ENCODE measurements at places on chromosomes 11 and 22.
A peak's percentile ranks its signal among the peaks of the same experiment; 100 is the strongest.

GRCh38 chr11:20311444-20311843, 52.1 kb upstream of the HTATIP2 start:
- no peak for DNase-seq

DNA sequence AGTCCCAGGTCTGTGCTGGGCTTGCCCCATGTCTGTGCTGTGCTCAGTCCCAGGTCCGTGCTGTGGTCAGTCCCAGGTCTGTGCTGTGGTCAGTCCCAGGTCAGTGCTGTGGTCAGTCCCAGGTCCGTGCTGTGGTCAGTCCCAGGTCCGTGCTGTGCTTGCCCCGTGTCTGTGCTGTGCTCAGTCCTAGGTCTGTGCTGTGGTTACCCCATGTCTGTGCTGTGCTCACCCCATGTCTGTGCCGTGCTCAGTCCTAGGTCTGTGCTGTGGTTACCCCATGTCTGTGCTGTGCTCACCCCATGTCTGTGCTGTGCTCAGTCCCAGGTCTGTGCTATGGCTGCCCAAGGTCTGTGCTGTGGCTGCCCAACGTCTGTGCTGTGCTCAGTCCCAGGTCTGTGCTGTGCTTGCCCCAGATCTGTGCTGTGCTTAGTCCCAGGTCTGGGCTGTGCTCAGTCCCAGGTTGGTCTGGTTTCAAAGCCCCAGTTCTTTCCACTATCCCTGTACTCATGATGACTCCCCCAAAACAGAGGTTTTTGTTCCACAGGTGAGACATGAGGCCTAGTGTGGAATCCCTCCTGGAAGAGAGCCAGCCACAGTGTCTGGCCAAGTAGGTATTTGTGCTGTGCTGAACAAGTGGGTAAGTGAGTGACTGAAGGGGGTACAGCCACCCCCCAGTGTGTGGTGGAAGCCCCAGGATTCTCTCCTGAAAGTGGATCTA, 34.8 kb downstream of the IRAG1 start:
- no peak for DNase-seq

DNA sequence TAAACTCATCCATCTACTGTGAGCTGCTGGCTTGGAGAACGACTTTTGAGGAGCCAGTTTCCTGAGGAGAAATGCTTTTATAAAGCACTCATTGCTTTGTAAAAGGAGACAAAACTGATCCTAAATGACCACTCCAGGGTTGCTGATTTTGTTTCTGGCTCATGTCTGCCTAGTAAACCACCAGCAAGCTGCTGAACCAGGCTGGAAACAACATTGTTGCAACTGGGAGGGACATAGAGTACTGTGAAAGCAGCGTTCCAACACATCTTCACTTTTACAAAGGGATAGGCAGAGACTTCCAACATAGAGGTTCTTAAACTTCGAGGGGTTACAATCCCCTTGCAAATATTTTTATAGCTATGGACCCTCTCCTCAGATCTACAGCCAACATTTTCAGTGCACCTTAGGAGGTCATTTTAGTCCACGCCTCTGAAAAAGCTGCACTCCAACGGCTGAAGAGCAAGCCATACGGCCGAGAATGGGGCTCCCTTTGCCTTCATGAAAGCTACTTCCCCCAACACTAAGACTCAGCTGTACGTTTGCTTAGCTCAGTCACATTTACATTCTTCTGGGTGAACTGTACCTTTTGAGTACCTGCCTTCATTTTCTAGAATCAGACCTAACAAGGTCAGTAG, 54.7 kb downstream of the PANX1 start:
- DNase-seq: no peak

GRCh38 chr11:125140233-125140632, 24.3 kb upstream of the PKNOX2 start:
- DNase-seq: no peak

DNA sequence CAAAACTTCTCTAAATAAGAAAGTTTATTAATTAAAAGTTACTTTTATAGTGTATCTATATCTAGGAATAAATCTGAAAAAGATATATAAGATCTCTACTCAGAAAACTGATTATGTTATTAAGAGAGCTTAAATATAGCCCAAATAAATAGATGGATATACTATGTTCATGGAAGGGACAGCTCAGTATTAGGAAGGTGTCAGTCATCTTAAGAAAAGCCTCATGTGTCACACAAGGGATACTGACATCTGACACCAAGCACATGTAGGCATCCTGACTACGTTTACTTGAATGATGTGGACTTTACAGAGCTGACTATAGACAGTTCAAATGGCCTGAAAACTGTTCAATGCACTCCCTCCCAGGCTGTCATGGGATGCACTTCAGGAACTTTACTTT, 19.3 kb downstream of the PPARA start:
- no peak for DNase-seq

GRCh38 chr11:9656864-9657263, 7.0 kb upstream of the SWAP70 start:
- DNase-seq: no peak

DNA sequence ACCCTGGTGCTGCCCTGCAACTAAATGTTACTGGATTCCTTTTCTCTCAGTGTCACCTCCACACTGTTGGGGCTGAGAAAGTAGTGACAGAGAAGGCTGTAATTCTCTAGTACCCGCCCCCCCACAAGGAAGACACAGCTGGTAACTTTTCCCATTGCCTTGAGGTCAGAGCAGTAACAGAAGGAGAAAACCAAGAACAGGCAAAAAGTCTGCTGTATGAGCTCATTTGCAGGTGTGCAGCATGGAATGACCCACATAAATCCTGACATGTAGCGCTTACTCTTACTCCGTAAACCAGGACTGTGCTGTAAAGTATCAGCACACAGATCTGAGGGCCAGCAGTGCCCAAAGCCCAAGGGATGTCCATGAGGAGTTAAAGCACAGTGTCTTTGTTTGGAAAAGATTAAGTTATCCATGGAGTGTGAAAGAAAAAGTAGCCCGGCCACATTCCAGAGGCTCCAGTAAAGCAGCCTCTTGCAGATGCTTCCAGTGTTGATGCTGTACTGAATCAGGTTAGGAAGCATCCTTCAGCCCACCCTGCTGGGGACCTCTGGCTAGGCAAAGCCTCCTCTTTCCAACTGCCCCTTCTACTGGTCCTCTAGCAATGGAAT, 120.7 kb downstream of the PLEKHA7 start:
- DNase-seq: no peak

DNA sequence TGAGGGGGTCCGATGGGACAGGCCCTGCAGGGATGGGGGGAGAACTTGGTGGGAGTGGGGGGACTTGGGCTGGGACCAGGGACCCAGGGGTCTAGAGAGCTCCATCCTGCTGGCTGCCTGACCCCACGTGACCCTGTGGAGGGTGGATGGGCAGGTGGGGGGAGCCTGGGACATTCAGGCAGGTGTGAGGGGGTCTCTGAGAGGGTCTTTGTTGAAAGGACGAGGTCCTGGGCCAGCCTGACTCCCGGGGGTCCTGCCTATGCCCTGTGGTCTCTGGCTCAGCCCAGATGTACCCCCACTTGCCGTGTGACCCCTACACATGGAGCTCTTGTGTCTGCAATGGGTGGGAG, 7.5 kb downstream of the LRRC56 start:
- no peak for DNase-seq

- DNase-seq: no peak
Measured at GRCh38 chr11:107683807-107684206, 28.0 kb downstream of the SLN start.

GRCh38 chr11:128213461-128213860, 373.9 kb downstream of the ETS1 start:
- no peak for DNase-seq

- no peak for DNase-seq
Measured at GRCh38 chr11:75063741-75064314, 32.8 kb downstream of the OR2AT4 start.

GRCh38 chr11:112303616-112304015, 43.0 kb upstream of the PLET1 start:
- no peak for DNase-seq

DNA sequence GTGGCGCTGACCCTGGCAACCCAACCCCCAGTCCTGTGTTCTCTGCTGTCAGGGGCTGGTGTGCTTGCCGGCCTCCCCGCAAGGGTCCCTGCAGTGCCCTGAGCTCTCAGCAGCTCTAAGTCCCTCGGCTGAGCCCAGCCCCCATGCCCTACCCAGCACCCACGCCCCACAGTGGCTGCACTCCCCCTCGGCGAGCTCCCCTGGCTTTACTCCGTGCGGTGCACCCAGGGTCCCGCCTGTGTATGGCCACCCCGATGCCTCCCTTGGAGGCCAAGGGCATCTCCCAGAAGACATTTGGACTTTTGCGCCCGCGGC, 72.5 kb upstream of the SHISAL1 start:
- no peak for DNase-seq

DNA sequence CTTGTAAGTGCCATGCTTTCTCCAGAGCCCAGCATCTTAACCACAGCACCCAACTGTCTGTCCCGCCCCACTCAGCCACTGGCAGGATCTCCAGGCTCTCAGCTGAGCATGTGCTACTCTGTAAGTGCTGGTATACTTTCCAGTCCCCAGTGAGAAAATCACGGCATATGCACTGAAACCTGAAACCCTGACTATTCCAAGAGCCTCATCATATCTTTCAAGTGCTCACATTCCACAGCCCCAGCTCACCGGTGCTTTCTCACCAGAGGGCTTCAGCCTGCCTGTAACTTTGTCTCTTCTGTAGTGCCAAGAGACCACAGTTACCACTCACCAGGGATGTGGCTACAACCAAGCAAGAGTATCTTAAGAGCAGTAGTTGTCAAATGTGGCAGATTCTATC, 24.4 kb upstream of the PAMR1 start:
- DNase-seq: peak; percentile 92

GRCh38 chr11:46679241-46680163, 20.9 kb downstream of the ARHGAP1 start:
- DNase-seq: no peak

DNA sequence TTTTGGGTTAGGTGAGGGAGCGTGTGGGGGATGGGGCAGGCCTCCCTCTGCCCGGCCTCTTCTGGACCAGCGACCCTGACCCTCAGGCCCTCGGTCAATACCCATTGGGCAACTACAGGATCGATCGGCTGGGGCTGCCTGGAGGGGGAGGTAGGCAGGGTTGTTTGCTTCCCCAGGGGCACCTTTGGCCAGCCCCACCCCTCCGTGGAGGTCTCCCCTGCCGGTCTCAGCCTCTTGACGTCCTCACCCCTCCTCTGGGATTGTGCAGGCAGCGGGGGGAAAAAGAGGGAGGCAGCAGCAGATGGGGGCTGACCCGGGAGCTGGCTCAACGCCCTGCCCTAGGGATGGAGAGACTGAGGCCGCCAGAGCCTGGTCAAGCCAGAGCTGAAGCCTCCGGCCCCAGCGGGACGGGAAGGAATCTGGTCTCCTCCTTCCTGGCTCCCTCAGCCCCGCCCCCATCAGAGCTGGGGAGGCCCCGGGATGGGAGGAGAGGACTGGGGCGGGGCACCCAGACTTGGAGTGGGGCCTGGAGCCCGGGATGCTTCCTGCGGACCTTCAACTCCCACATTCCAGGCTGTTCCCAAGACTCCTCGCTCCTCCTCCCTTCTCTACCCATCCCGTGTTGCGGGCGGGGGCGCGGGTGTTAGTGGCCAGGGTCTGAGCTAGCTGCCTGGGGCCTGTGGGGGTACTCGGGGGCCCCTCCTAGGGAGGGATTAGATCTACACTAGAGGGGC, 14.4 kb upstream of the CDC42EP1 start:
- DNase-seq: peak; percentile 78

- no peak for DNase-seq
Measured at GRCh38 chr11:115581871-115582639, 77.8 kb upstream of the CADM1 start.

DNA sequence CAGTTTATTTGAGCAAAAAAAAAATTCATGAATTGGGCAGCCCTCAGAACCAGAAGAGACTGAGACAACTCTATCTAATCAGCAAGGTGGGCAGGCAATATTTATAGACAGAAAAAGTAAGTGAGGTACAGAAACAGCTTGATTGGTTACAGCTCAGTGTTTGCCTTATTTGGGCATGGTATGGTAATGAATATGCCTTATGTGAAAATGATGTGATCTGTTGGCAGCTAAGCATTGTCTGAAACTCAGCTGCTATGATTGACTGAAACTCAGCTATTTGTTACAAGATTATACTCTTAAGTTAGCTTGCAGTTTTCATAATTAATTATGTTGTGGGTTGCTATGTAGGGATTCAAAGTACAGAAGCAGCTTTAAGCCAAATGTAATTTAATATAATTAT, 127.6 kb downstream of the CNTN5 start:
- DNase-seq: no peak

DNA sequence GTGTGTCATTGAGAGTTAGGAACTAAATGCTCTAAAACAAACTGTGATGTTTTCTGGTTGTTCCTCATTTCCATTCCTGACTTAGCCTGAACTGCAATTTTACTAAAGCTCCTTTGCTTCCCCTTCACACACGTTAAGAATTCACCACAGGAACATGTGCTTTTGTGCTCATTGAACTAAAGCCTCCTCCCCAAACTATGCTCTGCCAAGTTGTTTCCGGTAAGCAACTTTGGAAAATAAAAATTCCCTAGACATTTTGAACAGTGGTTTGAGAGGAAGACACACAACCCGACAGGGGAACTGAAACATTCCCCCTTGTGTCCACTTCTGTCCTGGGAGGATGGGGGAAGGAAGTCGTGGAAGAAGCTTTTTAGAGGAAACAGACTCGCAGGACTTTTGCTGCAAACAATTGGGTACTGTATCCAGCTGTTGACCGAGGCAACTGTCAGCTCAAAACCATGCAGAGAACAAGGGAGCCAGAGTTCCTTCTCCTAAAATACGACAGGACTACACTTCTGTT, 66.9 kb downstream of the GAB2 start:
- DNase-seq: no peak

DNA sequence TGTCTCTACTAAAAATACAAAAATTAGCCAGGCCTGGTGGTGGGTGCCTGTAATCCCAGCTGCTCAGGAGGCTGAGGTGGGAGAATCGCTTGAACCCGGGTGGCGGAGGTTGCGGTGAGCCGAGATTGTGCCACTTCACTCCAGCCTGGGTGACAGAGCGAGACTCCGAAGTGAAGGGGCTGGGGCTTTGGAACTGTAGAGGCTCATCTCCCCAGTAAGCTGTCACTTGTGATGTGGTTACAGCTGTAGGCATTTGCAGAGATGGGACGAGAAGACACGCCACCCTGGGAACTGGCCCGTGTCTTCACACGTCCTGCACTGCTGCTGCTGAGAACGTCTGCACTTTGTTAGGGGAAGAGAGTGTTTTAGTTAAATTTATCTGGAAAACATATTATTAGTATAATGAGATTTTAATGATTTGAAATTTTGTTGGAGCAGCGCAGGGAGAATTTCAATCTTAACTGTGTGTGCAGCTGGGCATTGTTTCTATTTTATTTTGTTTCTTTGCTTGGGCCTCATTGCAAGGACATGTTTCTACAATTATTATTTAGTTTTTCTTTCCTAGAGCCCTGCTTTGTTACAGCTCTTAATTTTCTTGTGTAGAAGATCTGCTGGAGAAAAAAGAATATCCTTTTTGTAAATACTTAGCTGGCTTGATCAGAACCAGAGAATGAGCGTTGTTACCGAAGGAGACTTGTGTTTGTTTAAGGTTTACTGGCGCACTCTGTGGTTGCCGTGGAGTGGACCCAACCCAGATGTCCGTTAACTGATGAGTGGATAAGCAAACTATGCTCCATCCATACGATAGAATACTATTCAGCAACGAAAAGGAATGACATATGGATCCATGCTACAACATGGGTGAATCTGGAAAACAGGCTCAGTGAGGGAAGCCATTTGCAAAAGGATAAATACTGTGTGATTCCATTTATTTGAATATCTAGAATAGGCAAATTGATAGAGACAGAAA, 18.4 kb downstream of the PARVB start:
- no peak for DNase-seq

Measured in HS-27A (cell line).